ENCODE measurements at places on chromosomes 6 and 20. TPM values are rescaled to one million over a fixed set of nuclear protein-coding genes. Genes with fewer than 3 reads are reported as not detected.

PLA2G7 gene
- not detected for total RNA-seq

EBF4 gene
- total RNA-seq = 2.7 TPM

LRRC1 gene
- 5.3 TPM for total RNA-seq

BPIFB1 gene
- not detected for total RNA-seq
